ENCODE measurements at places on chromosomes 1 and 21.

DNA sequence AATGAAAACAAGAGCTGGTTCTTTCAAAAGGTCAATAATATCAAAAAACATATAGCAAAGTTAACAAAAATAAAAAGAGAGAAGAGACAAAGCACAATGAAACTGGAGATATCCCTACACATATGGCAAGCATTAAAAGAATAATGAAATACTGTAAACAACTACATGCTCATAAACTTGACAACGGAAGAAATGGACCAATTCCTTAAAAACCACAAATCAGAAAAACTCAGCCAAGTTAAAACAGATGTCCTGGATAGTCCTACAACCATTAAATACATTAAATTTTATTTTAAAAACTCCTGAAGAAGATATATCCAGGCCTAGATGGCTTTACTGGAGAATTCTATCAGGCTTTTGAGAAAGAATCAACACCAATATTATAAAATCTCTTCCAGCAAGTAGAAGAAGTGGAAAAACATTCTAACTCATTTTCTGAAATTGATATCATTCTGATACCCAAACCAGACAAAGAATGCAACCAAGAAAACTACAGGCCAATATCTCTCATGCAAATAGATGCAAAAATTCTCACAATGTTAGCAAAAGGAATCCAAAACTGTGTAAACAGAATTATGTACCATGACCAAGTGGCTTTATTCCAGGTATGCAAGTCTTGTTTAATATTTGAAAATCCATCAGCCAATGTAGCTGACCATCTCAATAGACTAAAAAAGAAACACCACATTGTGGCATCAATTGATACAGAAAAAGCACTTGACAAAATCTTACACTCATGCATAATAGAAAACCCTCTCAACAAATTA is 56.1 kb upstream of the LRRC7 start:
- no peak for DNase-seq

- no peak for DNase-seq
Measured at GRCh38 chr21:15212206-15212605, 147.4 kb upstream of the NRIP1 start.

DNA sequence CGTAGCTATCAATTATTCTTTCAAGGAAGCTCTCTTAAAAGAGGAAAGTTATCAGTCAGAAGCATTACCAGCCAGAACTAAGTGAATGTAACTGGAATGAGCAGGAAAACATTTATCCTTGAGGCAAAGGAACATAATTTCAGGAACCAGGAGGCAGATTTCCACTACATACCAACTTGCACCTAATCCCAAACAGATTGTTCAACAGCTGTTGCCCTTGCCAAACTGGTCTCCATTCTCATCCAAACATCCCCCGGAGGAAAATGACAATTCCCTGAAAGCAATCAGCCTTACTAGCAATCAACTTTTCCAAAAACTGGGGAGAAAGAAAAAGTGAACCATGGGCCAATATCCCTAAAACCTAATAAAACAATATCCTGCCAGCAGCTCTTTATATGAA is 35.0 kb downstream of the ENAH start:
- DNase-seq: no peak

DNA sequence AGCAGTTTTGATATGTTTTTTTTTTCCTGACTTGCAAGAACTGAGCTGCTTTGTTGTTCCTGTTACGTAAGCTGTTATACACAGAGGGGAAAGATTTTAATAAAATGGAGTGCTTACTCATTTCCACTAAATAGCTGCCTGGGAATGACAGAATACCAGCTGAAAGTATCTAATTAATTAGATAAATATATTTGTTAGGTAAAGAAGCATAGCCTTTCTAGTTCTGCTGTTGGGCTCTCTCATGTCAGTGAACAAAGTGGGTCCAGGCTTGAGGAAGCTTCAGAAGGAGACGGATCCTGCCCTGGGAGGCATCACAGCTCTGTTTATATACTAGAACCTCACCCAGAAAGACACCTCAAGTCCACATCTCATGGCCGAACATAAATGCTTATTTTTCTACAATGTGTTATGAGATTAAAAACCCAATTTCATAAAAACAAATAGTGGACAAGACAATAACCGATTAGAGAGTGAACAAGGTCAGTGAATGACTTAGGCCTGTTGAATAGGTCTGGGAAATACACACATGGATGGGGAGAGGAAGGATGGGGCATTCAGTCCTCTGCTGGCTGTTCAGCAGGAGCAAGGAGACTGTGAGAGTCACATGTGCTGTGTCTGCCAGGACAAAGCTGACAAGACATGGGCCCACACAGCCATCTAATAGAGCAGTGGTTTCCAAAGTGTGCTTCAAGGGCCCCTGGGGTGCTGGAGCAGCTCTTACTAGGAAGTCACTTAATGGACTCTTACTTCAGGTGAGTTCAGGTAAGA is 20.6 kb downstream of the TRAF5 start:
- no peak for DNase-seq

DNA sequence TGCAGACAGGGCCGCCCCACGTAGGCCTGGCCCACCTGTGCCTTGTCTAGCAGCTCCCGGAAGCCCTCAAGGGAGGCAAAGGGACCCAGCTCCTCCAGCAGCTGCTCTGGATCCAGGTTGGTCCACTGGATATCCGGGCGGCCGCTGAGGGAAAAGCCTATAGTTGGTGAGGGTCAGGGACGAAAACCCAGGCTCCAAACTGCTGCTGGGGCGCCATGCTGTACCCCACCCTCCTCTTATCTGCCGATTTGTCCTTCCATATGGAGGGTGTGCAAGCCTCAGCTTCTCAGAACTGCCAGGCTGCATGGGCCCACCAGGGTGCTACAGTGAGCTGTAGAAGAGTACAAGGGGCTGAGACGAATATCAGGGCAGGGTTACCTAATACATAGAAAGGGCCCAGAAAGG is 12.2 kb downstream of the PTCH2 start:
- no peak for DNase-seq

DNA sequence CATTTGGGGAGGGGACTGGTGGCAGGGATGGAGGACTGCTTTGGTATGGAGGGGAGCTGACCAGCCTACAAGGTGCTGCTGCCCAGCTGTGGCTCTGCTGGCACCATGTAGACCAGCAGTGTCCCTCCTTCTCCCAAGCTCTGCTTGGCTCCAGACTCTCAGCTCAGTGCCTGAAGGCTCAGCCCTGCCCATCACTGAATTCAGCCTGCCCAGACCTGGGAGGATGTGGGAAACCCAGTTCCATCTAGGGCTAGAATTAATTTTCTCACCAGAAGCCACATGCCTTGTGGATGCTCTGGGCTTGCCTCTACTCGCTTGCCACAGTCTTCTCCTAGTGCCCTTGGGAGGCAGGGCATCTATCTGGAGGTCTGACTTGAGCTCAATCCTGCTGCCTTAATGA is 195.0 kb upstream of the EDN2 start:
- no peak for DNase-seq

- no peak for DNase-seq
Measured at GRCh38 chr1:227314014-227314848, 4.1 kb downstream of the CDC42BPA start.

- DNase-seq: no peak
Measured at GRCh38 chr1:115426956-115427355, 88.9 kb upstream of the NGF start.

DNA sequence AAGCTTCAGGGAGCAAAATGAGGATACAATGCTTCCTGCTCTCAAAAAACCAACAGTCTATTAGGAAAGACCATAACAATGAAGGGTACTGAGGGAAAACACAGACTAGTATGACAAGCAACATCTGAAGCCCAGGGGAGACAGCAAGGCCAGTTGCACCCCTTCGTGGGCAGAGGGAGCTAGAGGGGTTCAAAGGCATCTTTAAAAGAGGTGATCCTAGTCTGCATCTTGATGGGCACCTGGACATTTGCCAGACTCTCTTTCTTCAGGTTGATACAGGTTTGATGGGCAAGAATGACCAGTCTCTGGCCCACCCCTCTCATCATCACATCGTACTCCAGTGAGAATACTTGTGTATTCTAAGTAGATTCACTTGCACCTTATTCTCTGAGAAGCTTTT is 177.7 kb downstream of the VAV3 start:
- no peak for DNase-seq

GRCh38 chr21:41973861-41974751 is 20.3 kb upstream of the C2CD2 start:
- DNase-seq: no peak
